ENCODE measurements at places on chromosomes 3 and 15.

GRCh38 chr15:61831505-61831921, 228.7 kb downstream of the VPS13C start:
- DNase-seq, result peak; percentile 16

GRCh38 chr3:126672741-126673140, 17.8 kb upstream of the TXNRD3 start:
- no peak for DNase-seq

- DNase-seq, result no peak
Measured at GRCh38 chr3:156522673-156523072, 32.2 kb downstream of the SSR3 start.

DNA sequence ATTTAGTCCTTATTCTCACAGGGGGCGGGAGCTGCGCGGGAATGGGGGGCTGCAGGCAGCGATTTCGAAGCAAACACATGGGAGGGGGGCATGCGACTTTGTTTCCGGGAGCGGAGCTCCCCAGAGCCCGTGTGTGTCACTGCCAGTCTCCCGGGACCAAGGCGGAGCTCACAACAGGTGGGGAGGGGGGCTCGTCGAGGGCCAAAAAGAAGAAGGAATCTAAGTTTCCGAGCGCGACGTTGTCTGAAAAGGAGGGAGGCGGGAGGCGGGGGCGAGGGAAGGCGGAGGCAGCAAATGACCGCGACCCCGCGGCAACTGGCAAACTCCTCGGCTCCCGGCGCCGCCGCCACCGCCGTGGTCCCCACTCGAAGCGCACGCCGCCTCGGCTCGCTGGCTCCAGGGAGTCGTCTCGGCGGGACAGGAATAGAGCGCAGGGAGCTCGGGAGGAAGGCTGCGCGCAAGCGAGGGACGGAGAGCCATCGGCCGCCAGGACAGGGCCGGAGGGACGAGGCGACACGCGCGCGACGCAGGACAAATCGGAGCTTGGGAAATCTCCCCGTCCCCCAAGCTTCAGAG, 1.4 kb downstream of the FOXP1 start:
- no peak for DNase-seq

GRCh38 chr3:44648564-44649229, at the start of gene ZNF35:
ZNF35 (plus strand) TSS chr3:44648732; CDS start chr3:44651068, 2,336 bp downstream.
- DNase-seq, result no peak

GRCh38 chr15:101275018-101275417, 2.3 kb downstream of the SELENOS start:
- DNase-seq, result no peak

DNA sequence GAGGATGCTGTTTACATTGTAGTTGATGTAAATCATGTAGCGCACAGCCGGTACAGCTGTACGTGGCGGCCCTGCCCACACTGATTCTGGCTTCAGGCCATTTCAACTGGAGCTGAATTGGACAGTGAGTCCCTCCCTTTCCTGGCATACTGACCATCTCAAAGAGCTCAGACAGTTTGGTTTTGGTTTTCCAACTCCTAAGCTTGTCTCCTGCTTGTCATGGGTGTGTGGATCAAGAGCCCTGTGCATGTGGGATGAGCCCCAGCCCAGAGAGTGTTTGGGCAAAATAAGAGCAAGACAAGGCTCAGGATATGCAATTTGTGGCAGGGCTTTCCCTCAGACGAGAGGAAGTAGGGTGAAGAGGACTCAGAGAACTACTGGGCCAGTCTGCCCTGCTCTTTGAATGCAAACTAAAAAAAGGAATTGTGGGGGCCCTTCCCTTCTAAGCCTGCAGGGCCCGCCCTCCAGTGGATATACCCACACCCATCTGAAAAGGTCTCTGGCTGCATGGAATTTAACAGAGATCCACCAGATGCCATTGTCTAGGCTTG, 13.3 kb downstream of the ITGA11 start:
- DNase-seq, result no peak

- no peak for DNase-seq
Measured at GRCh38 chr15:51046799-51047449, 47.8 kb downstream of the TNFAIP8L3 start.

- no peak for DNase-seq
Measured at GRCh38 chr3:134291319-134292254, 40.9 kb upstream of the RYK start.

- peak; percentile 28 for DNase-seq
Measured at GRCh38 chr15:65638681-65639089, 16.9 kb downstream of the SLC24A1 start.

- DNase-seq, result no peak
Measured at GRCh38 chr3:25604107-25604805, 60.5 kb downstream of the TOP2B start.

DNA sequence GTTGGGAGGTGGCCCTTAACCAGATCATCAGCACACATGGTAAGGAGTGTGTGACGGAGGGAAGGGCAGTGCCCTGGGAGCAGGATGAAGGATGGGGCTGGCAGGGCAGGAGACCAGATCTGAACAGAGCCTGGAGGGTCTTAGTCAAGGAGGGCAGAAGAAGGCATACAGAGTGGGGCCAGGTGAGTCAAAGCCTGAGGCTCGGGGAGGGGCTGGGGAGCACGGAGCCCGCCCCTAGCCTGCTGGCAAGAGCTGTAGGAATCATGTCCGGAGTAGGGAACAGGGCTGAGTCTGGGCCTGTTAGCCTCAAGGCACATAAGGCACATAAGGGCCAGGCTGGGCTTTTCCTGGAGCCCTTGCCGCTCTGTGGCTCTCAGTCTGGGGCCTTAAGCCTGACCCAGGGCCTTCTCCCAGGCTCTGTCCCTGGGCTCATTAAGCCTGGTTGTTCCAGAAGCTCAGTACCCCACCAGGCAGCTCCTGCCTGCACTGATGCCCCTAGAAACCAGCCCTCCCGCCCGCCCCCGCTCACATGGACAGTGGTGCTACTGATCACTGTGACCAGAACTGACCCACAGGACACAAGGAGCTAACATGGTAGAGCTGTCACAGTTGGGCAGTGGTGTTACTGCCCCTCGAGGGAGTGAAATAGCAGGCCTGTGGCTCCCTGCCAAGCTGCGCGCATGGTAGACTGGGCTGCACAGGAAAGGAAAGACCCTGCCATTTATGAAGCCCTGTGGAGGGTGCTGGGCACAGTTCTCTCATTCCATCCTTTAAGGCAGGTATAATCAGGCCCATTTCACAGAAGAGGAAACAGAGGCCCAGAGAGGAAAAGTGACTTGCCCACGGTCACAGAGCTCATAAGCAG, 14.6 kb downstream of the ISG20 start:
- no peak for DNase-seq
